ENCODE measurements at places on chromosomes 6 and 20. TPM values are rescaled to one million over a fixed set of nuclear protein-coding genes. Genes with fewer than 3 reads are reported as not detected.

DNA sequence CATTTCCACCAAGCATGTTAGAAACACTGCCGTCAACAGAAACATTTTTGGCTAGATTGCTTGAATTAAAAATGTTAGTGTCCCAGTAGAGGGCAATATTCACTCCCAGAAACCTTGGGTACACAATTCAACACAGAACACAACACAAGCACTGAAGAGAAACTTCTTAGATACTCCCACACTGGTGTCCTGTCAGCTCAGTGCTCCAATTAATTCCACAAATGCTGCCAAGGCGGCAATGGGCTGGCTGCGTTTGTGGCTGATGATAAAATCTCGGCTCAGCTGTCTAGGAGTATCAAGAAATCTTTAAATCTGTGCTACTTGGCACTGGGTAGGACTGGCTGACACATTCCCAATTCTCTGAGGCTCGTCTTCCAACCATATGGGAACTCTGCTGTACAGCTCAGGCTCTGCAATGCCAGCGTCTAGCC lies 39.3 kb downstream of the BEND3 start:
- peak; percentile 43 for DNase-seq

GRCh38 chr6:159969204-159969912 lies 476 bp downstream of the IGF2R start:
- DNase-seq, result no peak

GRCh38 chr6:110287462-110288341 lies 70.4 kb downstream of the METTL24 start:
- DNase-seq, result no peak

GRCh38 chr20:13028001-13028400 lies 19.2 kb downstream of the SPTLC3 start:
- DNase-seq, result no peak

- DNase-seq, result no peak
Observed at GRCh38 chr6:107413966-107414645, 45.3 kb downstream of the PDSS2 start.

DNA sequence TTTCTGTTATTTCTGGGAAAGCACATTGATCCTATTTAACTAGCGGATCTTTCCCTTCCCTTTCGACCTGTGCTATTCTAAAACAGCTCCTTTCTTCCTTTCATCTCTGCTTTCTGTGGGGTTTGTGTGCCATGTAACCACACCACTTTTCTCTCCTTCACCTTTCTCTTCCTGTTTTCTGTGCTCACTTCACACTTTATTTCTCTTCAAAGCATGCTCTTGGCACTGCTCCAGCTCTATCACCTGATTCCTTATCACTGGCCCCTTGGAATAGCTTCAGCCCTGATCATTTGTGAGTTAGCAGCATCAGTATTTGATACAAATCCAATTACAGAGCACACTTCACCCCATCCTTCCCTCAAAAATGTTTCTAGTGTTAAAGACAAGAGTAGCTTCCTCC lies 8.1 kb upstream of the METTL24 start:
- DNase-seq, result no peak

DNA sequence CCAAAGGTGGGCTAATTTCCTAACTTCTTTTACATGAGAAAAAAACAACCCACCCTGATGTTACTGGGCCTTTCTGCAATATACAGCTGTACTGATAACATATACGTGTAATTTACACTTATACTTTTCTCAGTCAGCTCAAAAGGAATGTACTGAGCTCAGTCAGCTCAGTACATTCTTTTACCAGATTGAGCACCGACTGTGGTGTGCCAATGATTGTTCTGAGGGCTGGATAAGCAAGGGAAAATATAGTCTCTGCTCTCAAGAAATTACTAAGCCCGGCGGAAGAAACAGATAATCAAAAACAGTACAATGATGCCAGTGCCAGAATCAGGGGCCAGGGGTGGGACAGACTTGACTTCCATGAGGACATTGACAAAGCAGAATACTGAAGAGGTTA lies 10.0 kb upstream of the BLOC1S5 start:
- DNase-seq, result no peak

DNA sequence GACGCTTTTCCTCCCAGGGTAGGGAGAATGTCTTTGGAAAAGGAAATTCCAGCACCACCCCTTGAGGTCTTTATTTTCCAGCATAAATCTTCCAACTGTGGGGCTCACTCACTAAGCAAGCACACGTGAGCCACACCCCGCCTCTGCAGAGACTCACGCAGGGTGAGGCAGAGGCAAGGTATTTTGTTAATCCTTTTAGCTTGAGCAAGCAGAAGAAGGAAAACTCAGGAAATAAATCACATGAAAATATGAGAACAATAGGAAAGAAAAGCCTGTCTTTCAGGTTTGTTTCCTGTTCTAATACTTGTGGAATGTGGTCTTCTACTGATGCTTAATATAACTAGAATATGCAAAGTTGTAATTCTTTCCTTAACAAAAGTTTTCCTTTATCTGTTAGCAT lies 4.1 kb upstream of the PHACTR2 start:
- no peak for DNase-seq

GRCh38 chr6:148557796-148558321 lies 189.0 kb upstream of the UST start:
- no peak for DNase-seq

DNA sequence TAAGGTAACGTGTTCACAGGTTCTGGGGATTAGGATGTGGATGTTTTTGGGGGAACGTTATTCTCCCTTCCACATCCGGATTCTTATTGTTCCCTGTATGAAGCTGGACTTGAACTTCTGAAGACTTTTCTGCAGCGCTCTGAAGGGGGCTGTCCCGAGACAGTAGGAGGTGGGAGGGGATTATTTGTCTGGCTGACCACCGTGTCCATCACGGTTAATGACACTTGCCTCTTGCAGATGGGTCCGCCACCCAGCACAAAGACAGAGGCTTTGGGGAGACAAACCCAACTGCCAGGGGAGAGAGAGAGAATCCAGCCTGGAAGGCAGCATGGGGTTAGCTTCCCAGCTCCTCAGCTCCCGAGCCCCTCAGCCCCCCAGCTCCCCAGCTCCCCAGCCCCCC lies 16.7 kb downstream of the ZDHHC14 start:
- DNase-seq, result no peak

GRCh38 chr6:11356404-11357155 lies 124.1 kb upstream of the NEDD9 start:
- DNase-seq, result no peak

- no peak for DNase-seq
Observed at GRCh38 chr20:19223640-19224039, 11.2 kb downstream of the SLC24A3 start.

GRCh38 chr6:168640768-168641167 lies 199.8 kb downstream of the SMOC2 start:
- peak; percentile 54 for DNase-seq

- DNase-seq, result no peak
Observed at GRCh38 chr6:56072856-56073255, 174.5 kb downstream of the COL21A1 start.

RNASET2 gene
- polyA plus RNA-seq, result 58.5 TPM

GRCh38 chr20:5354901-5355300 lies 38.1 kb upstream of the PROKR2 start:
- no peak for DNase-seq

- no peak for DNase-seq
Observed at GRCh38 chr6:104322841-104323240, 536.9 kb downstream of the HACE1 start.

PNPLA1 gene
- polyA plus RNA-seq, result 1.7 TPM

DNA sequence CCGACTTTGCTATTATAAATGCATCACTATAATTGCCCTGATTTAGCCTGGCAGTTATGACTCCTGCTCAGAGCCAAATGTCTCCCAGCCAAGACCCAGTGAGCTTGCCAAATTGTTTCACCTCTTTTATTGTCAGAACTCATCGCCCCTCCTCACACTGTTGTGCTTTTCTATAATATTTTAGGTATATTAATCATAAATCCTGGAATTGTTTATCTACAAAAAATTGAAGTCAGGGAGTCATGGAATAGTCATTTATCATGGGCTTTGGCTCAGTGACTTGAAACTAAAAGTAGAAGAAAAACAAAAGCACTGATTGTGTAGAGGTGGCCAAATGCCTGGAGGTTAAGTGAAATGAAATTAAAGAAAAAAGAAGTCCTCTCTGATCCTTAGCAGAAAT lies 85.6 kb downstream of the PFDN4 start:
- peak; percentile 28 for DNase-seq

GRCh38 chr6:153108315-153108714 lies 22.8 kb downstream of the RGS17 start:
- no peak for DNase-seq

MPIG6B gene
- polyA plus RNA-seq, result 1.5 TPM

DNA sequence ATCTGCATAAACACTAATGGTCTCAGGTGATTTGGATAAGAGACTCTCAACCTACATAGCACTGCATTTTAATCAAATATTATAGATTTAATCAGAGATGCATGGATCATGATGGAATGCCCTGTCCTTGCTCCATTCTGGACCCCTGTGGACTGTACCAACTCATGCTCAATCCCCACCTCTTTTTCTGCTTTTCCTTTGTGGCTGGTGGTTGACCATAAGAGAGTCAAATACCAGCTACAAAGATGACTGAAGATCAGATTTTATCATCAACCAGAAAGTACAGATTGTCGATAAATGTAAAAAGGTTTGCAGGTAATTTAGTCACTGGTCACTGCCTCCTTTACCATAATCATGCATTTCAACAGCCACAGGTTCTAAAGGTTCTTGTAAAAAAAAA lies 116.2 kb downstream of the ME1 start:
- no peak for DNase-seq

DNA sequence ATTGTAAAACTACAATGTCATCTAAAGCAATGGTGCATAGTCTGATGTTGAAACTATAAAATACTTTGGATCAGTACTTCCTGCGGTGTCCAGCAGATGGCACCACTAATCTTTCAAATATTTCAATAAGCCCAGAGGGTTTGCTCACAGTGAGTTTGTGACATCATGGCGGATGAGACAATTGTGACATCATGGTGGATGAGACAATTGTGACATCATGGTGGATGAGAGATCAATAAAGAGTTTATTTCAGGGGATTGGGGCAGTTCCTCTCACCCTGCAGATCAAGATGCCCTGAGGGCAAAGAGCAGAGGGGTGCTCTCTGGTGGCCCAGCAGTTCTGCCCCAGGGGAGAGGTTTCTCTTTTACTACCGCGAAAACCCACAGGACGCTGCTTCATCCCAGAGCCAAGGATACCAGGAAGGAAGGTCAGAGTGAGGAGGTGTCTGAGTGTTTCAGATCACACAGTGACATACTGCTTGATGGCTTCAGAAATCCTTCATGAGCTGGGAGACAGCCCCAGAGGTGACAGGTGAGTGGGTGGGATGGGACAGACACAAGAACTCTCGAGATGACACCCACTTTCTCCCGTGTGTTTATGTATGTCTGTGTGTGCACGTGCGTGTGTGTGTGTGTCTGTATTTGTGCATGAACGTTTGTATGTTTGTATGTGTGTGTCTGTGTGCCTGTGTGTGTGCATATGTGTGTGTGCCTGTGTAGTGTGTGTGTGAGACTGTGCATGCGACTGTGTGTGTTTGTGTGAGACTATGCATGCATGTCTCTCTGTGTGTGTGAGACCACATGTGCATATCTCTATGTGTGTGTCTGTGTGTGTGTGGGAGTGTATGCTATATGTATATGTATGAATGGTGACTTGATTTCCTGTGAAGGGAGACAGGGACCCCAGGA lies 7.3 kb upstream of the ULBP2 start:
- DNase-seq, result peak; percentile 58

DNA sequence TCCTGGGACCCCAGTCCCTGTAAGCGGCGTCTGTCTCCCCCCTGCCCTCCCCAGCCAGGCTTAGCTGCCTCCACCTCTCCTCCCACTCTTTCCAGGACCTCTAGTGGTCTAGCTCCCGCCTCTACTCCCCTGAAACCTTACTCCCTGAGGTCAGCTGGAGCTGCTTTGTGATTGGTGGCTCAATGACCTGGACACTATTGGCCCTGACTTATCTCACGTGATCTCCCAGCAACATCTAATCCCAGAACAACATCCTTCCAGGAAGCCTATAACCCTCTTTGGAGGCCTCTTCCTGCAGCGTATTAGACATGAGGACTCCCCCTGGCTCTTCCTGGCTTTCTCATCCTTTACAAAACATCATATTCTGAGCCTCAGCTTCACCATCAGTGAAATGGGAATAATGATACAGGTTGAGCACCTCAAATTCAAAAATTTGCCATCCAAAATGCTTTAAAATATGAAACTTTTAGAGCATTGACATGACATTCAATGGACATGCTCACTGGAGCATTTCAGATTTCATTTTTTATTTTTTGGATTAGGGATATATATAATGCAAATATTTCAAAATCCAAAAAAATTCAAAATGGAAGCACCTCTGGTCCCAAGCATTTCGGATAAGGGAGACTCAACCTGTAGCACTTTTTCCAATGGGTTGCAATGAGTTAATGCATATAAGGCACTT lies 16.3 kb upstream of the SRC start:
- no peak for DNase-seq

BTN1A1 gene
- 0.18 TPM for polyA plus RNA-seq

DNA sequence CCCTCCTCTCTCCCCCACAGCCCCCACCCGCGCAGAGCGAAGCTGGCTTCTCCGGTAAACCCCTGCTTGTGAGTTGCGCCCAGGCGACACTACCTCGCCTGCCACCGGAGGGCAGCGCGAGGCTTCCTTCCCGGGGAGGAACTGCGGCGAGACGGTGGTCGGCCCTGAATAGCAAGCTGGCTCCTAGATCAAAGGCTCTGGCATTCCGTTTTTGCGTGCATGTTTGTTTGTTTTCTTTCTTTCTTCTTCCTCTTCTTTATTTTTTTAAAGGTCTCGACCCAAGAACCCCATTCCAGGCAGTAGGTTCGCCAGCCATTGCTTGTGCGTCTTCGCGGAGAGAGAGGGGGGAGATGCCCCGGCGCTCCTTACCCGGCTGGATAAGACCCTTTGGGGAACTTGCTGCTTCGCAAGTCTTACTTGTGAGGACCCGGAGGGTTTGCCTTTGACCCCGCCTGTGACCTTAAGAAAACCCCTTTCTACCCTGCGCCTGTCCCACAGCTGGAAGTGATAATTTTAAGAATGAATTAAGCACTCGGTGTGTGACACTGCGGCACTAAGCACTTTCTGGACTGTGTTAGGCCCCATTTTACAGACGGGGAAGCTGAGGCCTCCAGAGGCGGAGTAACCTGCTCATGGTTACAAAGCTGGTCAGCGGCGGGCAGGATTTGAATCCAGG lies 92.7 kb upstream of the SIRPA start:
- DNase-seq, result peak; percentile 68

DNA sequence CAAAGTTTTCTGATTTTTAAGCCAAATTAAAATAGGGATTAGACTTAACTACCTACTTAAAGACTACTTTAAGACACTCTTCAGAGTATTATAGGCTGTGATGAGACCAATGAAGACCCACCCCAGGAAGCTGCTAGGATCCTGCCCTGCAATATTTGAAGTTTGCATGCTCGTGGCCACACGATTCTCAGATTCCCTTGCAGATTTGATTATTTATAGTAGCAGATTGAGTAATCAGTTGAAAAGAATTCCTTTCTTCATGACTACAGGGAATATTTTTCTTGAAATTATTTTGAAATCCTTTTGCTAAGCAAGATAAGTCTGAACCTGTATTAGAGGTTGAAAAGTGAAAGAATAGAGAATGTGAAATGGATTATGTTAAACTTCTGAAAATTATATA lies 122.3 kb downstream of the B3GAT2 start:
- no peak for DNase-seq
